ENCODE measurements at places on chromosomes 2 and 18. TPM values are rescaled to one million over a fixed set of nuclear protein-coding genes. Genes with fewer than 3 reads are reported as not detected.

- DNase-seq: no peak
These were observed 24.5 kb upstream of the KCNE4 start for GRCh38 chr2:223027442-223027841.

Gene LDLRAD4
- polyA plus RNA-seq: 9.7 TPM

Gene SLC11A1
- 0.58 TPM for polyA plus RNA-seq

Gene ACMSD
- 43.9 TPM for polyA plus RNA-seq

DNA sequence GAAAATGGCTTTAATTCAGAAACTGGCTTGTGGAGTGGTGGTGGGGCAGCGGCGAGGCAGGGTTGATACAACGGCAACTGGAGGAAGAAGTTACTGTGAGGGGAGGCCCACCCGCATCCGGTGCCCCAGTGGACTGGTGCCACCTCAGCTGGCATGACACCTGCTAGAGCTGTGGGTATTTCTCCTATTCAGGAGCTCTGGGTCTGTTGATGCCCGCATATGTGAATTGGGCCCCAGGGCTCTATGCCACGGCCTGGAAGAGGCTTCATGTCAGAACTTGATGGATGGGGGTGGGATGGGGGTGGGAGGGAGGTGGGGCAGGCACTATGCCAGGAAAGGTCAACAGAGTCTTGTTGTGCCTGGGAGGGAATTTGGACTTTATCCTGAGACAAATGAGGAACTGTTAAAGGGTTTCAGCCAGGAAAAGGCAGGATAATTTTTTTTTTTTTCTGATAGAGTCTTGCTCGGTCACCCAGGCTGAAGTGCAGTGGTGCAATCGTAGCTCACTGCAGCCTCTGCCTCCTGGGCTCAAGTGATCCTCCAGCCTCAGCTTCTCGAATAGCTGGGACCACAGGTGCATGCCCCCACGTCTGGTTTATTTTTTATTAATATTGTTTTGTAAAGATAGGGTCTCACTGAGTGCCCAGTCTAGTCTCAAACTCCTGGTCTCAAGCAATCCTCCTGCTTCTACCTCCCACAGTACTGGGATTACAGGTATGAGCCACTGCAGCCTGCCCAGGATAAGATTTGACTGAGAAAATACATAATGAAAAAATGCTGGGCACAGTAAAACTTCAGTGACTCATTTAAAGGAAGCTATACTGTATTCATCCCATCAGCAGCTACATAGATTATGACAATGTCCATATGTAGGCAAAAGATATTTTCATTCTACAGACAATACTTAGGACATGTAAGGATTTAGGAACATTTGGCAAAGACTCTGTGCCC lies 52.6 kb downstream of the SH2D6 start:
- DNase-seq: no peak

Gene UGT1A4
- not detected for polyA plus RNA-seq

- DNase-seq: peak; percentile 26
These were observed 1.3 kb downstream of the BIRC6 start for GRCh38 chr2:32358111-32358482.

Gene DNAJC5G
- polyA plus RNA-seq: 2.0 TPM

- no peak for DNase-seq
These were observed 94.8 kb upstream of the HNRNPA3 start for GRCh38 chr2:177117755-177118154.

DNA sequence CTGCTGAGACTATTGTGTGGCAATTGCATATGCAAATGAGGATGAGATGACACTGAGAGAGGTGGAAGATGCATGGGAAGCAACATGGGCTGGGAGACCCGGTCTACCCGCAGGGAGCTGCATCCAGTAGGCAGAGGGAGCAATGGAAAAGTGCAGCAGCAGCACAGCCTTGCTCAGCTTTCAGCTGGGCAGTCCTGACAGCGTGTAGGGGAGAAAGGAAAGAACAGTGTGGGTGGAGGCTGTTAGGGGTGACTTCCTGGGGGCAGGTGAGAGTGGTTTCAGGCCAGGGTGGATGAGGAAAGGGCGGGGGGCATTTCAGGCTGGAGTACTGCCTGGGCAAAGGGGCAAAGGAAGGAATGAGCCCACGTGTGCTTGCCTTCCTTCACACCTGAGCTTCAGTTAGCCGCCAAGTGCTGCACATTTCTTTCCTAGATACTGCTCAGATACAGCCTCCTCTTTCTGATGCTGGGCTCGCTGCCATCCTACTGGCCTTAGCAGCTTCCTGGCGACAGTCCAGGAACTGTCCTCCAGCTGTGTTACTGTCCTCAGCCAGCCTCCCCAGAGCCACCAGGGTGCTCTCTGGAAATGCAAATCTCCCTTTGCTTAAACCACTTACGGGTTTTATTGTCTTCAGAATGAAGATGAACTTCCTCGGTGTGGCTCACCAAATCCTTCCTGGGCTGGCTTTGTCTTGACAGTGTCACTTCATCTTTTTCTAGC lies 276.3 kb downstream of the TSN start:
- no peak for DNase-seq

Gene CHRND
- 0.96 TPM for polyA plus RNA-seq

Gene CDH7
- polyA plus RNA-seq: 17.2 TPM

GRCh38 chr2:226030788-226031646 lies 631.5 kb downstream of the NYAP2 start:
- peak; percentile 76 for DNase-seq

Measured in left kidney (tissue), 8 donors.